ENCODE measurements at places on chromosomes 11 and 22.

- no peak for DNase-seq
Measured at GRCh38 chr22:27613099-27614005, 188.2 kb downstream of the MN1 start.

DNA sequence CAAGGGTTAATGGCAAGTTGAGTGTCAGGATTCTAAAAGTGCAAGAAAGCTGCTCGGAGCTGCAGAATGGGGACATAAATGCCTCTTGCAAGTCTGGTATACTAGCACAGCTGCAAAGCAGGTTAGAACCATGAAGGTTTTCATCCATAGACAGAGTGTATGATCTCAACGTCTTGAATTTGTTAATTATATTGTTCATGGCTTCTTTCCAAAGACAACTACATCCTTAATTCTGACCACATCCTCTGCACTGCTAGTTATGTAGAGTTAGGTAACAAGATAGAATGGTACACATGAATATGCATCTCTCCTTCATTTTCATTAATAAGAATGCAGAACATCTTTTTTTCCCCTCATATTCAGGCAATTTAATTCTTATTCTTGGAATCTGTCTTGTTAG lies 34.2 kb downstream of the EXPH5 start:
- DNase-seq: no peak

- no peak for DNase-seq
Measured at GRCh38 chr22:40727070-40727963, 48.0 kb downstream of the MCHR1 start.

DNA sequence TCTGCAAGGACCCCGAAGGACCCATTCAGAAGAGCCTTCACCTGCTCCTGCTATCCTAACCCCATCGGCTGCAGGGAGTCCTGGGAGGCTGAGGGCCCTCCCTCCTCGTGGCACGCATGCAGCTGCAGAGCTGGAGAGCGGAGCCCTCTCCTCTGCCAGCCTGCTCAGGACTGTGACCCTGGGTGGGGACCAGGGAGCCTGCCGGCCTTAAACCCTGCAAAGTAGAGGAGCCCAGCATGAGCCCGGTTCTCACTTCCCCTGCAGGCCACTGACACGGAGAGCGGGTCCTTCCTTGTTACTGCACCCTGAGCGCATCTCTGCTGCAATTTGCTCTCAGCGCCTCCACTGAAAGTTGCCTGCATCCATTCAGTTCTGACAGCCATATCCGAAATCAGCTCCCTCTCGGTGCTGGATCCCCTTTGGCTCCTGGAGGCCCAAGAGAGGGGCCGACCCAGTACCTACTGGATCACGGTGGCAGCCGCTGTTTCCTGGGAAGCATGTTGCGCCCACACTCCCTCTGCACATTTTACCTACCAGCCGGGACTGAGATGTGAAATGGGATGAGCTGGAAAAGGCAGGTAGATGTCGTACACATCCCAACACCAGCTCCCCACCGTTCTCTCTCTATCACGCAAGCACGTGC lies 312.1 kb downstream of the NTM start:
- no peak for DNase-seq

GRCh38 chr11:17948296-17948695 lies 64.6 kb downstream of the SERGEF start:
- DNase-seq: no peak
